ENCODE measurements at places on chromosomes 1 and 21.

GRCh38 chr1:239891621-239892358 lies 199.9 kb upstream of the FMN2 start:
- no peak for DNase-seq

GRCh38 chr21:44982558-44983250 lies 42.9 kb downstream of the SLX9 start:
- no peak for DNase-seq

DNA sequence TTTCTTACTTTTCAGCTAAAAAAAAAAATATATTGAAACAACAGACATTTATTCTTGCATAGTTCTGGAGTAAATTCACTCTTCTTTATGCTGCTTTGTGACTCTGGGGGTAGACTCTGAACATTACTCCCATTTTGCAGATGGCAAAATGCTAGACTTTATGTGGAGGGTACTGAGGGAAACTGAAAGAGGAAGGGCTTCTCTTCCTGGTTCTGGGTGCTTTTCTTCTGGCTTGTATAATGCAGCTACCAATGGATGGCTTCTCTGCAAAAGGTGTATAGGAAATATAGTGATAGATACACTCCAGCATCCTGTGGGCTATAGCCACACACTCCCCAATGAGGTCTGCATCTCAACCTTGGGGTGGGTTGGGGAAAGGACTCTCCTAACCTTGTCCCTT lies 19.7 kb upstream of the ZBTB40 start:
- no peak for DNase-seq

- DNase-seq, result no peak
Observed at GRCh38 chr1:205812271-205812877, 624 bp downstream of the SLC41A1 start.

- no peak for DNase-seq
Observed at GRCh38 chr1:62076286-62076685, 118.4 kb upstream of the L1TD1 start.

- no peak for DNase-seq
Observed at GRCh38 chr1:43536864-43537358, 6.2 kb downstream of the PTPRF start.

GRCh38 chr1:97451944-97452343 lies 468.9 kb downstream of the DPYD start:
- DNase-seq, result no peak

GRCh38 chr21:33902349-33902748 lies 13.3 kb downstream of the ATP5PO start:
- no peak for DNase-seq
